M059J (cell line): ENCODE measurements at places on chromosomes 6 and 20.

GRCh38 chr6:72977114-72977513 lies 248.2 kb downstream of the KHDC1L start:
- no peak for DNase-seq

DNA sequence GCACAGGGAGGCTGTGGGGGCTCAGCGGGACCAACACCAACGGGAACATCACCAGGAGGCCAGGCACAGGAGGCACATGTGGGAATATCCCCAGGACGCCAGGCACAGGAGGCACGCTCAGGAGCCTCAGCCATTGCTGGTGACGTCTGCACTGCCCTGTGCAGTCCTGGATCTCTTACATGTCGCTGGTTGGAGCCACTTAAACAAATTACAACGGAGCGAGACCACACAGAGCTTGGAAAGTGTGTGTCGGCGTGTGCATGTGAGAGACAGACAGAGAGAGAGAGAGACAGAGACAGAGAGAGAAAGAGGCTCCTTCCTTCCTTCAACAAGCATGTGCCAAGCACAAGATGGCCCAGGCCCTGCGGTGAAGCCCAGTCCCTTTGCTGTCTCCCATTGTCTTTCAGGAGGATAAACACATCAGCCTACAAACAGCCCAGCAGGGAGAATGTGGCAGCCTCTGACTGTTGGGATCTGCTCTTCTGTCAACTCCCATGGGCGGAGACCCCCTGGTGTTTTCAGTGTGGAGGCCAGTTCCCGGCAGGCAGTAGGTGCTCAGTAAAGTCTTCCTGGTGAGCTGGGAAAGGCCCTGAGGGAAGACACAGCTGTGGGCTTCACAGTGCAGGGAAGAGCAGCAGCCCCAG lies 112.7 kb upstream of the THBS2 start:
- no peak for DNase-seq

DNA sequence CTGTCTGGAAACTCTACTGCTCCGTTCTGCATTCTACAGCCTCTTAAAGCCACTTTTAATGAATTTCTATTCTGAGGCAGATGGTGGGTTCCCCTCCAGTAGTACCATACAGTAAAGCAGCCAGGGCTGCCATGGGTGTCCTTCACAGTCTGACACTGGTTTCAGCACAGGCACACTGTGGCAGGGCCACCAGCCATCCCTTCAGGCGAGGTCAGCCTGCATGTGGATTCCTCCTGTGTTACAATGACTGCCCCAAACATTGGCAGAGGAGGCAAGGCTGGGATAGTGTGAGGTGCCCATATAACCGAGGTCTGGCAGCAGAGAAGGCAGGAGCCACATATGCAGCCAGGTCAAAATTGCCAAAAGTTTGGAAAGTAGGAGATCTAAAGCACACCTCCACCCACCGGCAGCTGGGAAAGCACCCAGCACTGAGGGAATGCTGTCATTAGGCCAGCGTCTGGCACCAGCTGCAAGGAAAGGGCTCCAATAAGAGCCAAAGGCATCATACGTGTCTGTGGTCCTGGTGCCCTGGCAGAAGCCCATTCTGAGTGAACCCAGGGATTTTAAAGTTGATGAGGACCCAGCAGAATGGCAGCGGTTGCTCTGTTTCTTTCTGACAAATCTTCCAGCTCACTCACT lies 24.0 kb downstream of the STK35 start:
- DNase-seq = no peak

- DNase-seq = no peak
These were observed 87.3 kb downstream of the PTPRT start for GRCh38 chr20:43102394-43102793.

- no peak for DNase-seq
These were observed 6.5 kb downstream of the DDO start for GRCh38 chr6:110408901-110409300.

DNA sequence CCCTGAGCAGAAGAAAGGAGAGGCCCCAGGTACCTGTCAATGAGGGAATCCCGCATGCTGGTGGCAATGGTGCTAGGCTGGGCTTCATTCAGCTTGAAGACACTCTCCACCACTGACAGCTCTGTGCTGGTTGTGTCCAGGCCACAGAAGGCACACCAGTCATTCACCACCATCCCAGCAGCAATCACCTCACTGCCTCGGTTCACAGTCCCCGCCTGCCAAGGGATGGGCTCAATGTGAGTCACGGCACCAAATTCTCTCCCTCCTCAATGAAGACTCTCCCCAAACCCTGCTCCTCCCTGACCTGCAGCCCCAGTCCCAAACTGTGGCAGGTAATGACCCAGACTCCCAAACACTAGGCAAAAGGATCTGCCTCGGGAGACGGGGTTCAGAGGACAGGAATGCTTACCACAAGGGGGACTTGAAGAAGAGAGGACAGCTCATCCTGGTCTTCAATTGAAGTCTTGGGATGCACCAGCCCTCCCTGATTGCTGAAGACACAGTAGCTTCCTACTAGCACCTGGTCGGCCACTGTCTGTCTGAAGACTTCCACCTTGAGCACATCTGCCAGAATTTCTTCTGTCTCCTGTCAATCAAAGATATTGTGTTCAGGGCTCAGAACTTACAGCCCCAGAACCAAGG lies 1.7 kb upstream of the MMP24OS start:
- no peak for DNase-seq

DNA sequence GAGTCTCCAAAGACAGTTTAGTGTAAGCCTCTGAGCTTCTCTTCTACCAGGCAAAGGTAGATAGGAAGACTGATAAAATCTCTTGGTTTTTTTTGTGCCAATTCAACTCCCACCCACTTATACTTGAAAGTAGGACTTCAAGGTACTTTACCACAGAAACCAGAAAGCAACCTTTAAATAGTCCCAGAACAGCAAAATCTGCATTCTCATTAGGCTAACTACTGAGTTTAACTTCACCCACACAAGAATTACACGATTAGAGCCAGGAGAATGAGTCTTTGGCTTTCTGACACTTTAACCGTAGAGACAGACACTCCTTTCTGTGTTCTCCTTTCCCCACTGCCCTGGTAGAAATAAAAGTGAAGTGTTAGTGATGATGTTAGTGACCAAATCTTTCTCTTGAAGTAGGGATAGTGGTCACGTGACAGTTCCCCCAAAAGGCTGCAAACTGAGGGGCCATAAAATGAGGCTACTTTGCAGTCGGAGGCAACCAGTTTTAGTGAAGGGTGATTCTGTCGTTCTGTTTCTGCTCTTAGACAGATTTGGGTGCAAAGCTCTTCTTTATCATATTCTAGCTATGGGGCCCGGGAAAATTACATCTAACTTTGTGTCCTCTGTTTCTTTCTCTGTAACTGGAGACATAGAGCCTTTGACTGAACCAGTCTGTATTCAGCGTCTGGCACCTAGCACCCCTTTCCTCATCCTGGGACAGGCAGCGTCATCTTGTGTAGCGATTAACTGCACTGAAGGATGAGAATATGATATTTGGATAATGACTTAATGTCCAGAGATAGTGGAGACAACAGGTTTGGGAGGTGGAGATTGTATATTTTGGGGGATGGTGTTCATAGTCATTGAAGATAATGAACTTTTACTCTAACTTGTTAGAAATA lies 206.4 kb upstream of the CITED2 start:
- no peak for DNase-seq

- DNase-seq = no peak
These were observed 57.2 kb upstream of the F13A1 start for GRCh38 chr6:6377621-6378020.

GRCh38 chr6:147366290-147366689 lies 142.2 kb upstream of the SAMD5 start:
- no peak for DNase-seq

- DNase-seq = no peak
These were observed 245.1 kb upstream of the AFDN start for GRCh38 chr6:167581637-167582036.

DNA sequence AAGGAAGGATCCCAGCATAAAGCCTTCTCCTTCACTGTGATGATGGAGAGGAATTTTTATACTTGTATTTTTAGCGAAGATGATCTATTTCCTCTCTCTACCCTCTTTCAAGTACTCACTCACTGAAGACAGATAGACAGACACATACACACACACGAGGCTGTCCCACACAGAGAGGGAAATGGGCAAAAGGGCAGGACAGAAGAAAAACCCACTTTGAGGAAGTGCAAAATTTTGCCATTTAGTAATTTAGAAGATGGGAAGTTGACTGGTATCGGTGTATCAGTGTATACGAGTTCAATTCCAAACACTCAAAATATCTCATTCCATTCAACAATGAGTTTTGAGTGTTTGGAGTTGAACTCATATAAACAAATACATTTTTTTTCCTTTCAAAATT lies 30.9 kb downstream of the HEBP2 start:
- no peak for DNase-seq

- DNase-seq = peak; percentile 54
These were observed 1021.6 kb downstream of the EYS start for GRCh38 chr6:64685401-64685800.

DNA sequence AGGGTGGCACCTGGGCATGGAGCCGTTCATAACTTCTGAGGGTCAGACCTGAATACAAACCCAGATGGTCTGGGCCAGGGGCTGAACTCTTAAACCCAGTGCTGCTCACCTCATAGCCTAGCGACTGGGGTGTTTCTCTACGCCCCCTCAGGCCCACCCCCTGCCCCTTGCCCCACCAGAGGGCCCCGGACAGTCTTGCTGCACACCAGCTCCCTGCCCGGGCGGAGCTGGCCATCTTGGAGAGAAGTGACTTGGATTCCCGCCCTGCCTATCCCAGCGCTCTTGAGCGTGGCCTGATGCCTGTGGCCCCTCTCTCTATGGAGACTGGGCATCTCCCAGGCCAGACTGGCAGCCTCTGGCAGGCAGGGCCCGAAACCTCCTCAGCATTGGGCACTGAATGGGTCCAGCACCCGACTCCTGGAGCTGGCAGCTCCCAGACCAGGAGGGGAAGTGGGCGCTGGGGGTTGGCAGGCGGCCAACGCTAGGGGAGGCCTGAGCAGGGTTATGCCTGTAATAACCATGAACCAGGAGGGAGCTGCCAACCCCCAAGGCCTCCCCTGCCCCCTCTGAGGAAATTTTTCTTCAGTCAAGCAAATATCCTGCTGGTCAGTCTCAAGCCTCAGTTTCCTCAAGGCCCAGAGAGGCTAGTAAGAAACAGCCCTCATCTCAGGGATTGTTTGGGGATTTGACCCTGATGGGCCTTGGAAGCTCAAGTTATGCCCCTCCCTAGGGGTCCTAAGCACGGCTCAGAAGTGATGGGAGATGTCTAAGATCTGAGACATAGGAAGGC lies 169.5 kb downstream of the VEGFA start:
- no peak for DNase-seq

DNA sequence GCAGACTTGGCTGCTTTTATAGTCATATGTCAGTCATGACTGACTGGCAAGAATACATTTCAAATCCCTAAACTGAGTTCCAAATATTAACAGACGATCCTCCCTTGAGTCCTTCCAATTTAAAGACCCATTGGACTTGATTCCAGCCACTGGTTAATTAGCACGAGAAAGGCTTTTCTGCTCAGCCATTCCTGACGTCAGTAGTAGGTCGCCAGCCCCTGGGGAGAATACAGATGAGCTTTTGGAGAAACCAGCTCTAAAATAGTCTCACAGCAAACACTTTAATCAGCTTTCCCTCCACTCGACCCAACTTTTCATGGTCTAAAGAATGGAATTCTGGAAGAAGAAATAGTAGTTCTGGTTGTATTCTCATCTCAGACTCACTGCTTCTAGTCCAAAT lies 91.6 kb downstream of the SLC22A3 start:
- DNase-seq = no peak

DNA sequence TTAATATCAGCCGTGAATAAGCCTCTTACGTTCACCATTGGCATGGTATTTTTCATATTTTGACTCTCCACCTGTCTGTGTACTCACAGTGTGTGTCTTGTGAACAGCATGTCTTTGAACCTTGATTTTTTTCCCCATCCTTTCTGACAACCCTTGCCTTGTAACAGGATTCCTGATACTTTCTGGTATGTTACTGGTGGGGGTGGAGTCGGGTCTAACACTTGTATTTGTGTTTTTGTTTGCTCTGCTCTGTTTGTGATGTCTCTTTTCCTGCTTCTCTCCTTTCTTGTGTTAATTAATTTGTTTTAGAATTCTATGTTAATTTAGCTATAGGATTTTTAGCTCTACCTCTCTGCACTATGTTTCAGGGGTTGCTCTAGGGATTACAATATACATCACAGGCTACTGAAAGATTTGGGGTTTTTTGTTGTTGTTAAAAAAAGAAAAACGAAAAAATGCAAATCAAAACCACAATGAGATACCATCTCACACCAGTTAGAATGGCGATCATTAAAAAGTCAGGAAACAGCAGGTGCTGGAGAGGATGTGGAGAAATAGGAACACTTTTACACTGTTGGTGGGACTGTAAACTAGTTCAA lies 245.1 kb downstream of the CDH4 start:
- DNase-seq = no peak

GRCh38 chr20:60049601-60050000 lies 91.4 kb downstream of the CDH26 start:
- DNase-seq = peak; percentile 42

GRCh38 chr6:157229713-157230112 lies 93.6 kb downstream of the TMEM242 start:
- DNase-seq = no peak

DNA sequence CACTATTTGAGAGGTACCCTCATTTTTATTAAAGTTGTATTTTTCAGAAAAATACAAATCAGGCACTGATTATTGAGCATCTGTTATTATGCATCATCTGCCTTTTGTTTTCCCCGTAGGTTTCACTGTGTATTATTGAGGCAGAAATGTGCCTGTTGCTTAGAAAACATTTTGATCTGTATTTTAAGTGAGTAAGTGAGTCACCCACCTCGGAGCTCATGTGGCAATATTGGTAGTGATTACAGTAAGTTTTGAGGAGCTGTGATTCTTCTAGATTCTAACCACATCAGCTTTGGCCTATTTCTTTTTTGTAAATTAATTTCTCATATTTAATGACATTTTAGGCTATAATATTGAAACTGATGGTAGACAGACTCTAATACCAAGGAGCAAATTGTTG lies 59.6 kb upstream of the LAMP5 start:
- DNase-seq = no peak
